Omental fat pad (tissue), 4 donors: ENCODE measurements at places on chromosomes 3 and 15. TPM values are rescaled to one million over a fixed set of nuclear protein-coding genes. Genes with fewer than 3 reads are reported as not detected.

- no peak for DNase-seq
These were observed 18.6 kb upstream of the DNAAF4 start for GRCh38 chr15:55526559-55527036.

- no peak for DNase-seq
These were observed 9.5 kb downstream of the LRRC49 start for GRCh38 chr15:70902107-70902506.

GRCh38 chr3:64161481-64161952, 63.7 kb downstream of the PRICKLE2 start:
- DNase-seq: no peak

DNA sequence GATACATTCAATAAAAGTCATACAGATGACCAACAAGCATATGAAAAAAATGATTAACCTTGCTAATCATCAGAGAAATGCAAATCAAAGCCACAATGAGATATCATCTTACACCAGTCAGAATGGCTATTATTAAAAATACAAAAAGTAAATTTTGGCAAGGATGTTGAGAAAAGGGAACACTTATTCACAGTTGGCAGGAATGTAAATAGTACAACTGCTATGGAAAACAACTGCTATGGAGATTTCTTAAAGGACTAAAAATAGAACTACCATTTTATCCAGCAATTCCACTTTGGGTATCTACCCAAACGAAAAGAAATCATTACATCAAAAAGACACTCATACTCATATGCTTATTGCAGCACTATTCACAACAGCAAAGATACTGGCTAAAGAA, 1121.8 kb downstream of the TBL1XR1 start:
- DNase-seq: no peak

Gene GNAT1
- total RNA-seq: not detected

DNA sequence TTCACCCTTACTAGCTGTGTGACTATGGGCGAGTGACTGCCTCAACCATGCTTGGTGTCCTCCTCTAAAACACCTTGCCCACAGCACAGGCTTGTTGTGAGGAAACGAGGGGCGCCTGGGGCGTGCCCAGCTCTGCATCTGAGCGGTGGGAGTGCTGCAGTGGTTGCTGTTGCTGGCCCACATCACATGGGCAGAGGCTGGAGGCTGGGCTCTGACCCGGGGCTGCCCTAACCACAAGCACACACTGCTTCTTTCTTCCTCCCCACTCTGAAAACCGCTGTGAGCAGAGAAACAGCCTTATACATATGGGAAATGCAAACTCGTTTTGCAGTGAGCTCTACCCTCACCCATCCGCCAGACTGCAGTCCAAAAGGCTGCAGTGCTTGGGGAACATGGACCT, 74.8 kb upstream of the RPL32 start:
- no peak for DNase-seq

DNA sequence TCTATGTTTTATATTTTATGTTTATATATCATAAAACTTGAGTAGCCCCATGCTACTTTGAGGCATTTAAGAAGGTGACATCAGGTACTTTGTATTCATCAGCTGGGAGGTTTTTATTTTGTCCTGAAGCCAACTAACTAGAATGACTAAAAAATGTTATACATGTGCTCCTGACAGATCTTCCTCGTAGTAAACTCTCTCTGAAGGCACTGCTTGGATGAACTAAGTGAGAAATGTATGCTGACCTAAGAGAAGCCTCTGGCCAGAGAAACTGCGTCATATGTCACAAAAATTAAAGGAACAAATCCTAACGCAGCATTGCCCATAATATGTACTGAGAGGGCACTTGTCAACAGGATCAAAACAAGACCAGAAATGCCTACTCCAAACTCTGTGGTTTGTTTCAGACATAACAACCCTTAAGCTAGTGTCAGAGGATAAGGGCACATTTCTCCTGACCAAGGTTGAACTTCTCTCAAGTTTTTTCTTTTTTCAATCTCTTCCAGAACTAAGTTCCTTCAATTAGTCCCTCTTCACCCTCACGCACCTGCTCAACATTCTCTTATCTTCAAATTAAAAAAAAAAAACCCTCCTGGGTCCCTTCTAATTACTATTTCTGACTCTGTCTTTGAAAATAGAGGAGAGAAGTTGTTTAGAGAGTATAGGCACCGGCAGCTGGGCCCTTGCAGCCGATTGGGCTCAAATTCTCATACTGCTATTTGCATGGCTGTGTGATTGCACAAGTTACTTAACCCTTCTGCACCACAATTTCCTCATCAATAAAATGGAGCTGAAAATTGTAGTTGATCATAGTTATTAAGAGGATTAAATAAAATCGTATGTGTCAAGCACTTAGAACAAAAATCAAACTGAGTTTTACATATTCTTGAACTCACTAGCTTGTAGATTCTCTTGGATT, 159.0 kb downstream of the FRMD5 start:
- no peak for DNase-seq

DNA sequence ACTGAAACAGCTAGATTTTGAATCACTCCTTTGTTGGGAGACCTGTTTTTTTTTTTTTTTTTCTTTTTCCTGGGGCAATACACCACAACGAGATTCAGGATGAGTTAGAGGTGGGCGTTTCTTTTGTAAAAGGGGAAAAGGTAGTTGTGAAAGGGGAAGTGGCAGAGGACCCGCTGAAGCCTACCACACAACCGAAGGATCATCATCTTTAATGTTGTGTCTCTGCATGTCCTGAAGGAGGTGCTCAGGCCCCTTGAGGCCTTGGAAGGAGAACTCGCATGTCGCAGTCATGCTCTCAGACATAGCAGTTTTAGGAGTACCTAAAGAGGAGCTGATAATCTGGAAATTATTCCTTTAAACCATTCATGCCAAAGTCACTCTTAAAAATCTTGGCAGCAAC, 137.9 kb upstream of the LRIG1 start:
- DNase-seq: no peak

Gene HYAL1
- 32.3 TPM for total RNA-seq

Gene RNU5B-1
- total RNA-seq: not detected

- no peak for DNase-seq
These were observed 21.4 kb upstream of the PRTG start for GRCh38 chr15:55764398-55764797.

DNA sequence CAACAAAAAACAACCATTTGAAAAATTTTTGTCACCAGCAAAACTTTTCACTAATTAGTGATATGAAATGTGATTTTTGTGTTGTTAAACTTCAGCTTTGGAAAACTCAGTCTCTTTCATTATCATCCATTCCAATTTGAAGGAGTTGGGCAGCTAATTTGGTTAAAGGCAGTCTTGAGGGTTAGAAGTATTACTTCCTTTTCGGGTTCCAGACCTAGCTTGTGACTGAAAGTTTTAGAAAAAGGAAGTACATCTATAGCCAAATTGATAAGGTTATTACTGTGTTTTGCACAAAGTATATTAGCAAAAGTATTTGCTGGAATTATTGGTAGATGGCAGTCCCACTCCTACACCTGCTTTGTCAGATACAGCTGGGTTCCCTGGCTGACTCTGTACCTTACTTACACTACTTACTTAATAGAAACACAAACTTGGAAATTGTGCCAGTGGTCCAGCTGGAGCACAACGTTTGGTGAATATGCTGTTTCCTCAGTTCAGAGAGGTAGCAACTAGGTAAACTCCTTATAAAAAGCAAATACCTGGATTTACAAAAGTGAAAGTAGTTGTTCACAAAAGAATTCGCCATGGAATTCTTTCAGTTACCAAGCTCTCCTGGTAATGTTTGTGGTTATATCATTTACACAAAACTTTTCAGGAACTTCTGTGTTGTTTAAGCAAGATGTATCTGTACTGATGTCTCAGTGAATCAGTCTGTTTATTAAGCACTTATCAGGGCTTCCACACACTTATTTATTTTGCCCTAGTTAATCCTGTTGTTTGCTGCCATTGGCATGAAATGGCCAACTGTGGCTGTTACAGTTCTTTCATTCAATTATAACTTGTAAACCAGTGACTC, 31.6 kb downstream of the TIPARP start:
- DNase-seq: no peak

Gene FBXL2
- total RNA-seq: 6.7 TPM

DNA sequence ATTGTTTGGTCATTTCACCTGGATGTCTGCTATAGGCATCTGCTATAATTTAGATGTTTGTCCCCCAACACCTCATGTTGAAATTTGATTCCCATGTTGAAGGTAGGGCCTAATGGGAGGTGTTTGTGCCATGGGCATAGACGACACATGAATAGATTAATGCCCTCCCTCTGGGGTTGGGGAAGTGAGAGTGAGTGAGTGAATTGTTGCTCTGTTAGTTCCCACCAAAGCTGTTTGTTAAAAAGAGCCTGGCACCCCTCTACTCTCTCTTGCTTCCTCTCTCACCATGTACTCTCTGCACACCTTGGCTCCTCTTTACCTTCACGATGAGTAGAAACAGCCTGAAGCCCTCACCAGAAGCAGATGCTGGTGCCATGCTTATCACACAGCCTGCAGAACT, 23.9 kb upstream of the SORD start:
- no peak for DNase-seq

GRCh38 chr3:79896086-79896485, 128.3 kb upstream of the ROBO1 start:
- no peak for DNase-seq

Gene CLDN11
- 43.5 TPM for total RNA-seq

Gene SLC24A5
- not detected for total RNA-seq

DNA sequence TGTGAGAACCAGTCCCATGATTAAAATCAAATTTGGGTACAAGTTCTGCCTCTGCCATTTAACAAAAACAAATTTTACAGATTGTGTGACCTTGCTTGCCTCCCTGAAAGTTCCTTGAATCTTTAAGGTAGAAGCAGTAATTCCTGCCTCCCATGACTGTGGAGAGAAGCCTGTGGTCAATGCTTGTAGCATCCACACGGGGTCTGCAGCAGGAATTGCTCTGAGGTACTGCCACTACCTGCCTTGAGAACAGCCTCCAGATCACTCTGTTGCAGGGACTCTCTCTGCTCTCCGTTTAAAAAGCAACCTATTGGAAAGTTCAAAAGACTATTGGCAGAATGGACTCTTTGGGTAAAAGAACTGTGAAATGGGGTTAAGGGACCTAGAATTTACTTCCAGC, 75.9 kb downstream of the SST start:
- no peak for DNase-seq

- no peak for DNase-seq
These were observed 32.5 kb downstream of the ABHD17C start for GRCh38 chr15:80727596-80727995.

DNA sequence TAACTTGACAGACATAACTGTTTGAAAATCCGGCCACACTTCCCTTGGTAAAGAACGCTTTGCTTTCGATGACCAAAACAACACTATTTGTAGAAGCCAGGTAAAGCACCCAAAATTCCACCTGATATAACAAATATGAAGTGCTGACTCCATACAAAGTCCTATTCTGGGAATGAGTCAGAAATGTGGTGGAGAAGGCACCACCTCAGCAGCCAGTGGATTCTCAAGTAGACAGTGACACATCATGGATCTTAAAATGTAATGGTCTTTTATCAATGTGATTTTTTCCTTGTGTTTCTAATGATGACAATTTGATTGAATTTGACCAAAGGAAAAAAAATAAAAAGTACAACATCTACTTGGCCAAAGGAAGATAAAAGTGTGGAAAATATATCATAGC, 135.0 kb upstream of the WNT5A start:
- DNase-seq: no peak

Gene SETD2
- 83.1 TPM for total RNA-seq

DNA sequence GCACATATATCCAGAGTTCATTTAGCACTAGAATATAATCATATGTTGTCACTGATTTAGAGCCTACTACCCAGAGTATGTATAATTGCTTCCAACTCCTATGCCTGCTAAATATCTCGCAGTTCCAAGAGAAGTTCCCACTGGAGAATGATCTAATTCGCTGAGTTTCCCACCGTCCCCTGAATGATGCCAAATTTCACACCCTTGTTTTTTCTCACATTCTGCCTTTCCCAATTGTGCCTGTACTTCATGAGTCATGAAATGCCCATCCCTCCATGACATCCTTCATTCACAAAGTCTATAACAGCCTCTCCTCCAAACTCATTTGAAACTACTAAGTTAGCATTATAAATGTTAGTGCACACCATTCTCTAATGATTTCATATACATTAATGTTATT, 177.2 kb downstream of the CBLB start:
- no peak for DNase-seq

Gene CASR
- not detected for total RNA-seq

DNA sequence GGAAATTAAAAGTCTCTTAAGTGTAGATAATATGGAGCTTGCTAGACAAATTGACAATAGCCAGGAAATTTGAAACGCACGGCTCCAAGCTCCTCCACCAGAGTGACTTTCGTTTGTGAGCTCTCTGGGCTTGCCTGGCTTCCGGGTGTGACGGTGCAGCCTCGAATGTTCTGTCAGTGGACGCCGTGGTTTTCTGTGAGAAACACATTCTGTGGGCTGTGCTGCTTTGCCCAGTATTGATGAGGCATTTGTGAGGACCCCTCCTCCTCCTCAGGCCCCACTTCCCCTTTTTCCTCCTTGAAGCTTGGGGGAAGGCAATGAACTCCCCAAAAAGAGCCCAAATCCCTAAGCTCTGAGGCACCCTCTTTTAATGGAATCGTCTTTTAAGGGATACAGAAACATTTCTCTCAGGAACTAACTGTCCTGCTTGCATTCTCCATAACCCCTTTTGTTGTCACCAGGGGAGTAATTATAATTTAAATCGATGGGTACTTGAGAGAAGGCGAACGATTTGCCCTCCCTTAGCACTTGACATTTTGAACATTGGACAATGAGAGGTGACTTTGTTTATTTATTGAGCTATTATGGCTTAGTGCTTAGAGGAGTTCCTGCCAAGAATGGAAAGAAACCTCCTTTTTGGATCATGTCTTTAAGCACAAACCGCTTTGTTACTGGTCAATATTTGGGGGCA, 40.8 kb downstream of the POLR2M start:
- DNase-seq: no peak

- DNase-seq: no peak
These were observed 119.7 kb downstream of the SNRK start for GRCh38 chr3:43405888-43406642.

Gene MITF
- total RNA-seq: 39.0 TPM

Gene MESP1
- total RNA-seq: 6.3 TPM
